ENCODE measurements at places on chromosomes 4 and X.

- DNase-seq = no peak
These were observed 107.7 kb downstream of the FRMPD4 start for GRCh38 chrX:12245650-12246645.

GRCh38 chrX:124791492-124792095 lies 445.2 kb downstream of the SH2D1A start:
- no peak for DNase-seq

DNA sequence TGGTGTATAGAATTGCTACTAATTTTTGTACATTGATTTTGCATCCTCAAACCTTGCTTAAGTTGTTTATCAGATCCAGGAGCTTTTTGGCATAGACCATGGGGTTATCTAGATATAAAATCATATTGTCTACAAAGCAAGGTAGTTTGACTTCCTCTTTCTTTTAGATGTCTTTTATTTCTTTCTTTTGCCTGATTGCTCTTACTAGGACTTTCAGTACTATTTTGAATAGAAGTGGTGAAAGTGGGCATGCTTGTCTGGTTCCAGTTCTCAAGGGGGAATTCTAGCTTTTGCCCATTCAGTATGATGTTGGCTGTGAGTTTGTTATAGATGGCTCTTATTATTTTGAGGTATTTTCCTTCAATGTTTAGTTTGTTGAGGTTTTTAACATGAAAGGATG lies 187.9 kb upstream of the LCORL start:
- DNase-seq = no peak

DNA sequence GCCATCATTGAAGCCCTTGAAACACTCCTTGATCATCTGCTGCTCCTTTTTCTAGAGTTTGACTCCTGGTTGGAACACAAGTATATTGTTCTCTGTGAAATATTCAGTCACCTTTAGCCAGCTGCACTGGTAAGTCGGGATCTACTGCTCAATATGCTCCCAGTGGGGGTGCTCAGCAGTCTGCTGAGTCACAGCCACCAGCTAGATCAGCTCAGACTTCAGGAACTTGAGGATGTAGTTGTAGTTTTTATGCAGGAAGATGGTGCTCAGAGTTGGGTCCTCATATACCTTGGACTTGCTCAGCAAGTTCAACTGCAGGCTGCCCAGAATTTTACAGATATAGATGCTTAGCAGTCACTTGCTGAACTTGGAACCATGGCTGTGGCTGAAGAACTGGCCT lies 202.5 kb upstream of the RPL34 start:
- no peak for DNase-seq

DNA sequence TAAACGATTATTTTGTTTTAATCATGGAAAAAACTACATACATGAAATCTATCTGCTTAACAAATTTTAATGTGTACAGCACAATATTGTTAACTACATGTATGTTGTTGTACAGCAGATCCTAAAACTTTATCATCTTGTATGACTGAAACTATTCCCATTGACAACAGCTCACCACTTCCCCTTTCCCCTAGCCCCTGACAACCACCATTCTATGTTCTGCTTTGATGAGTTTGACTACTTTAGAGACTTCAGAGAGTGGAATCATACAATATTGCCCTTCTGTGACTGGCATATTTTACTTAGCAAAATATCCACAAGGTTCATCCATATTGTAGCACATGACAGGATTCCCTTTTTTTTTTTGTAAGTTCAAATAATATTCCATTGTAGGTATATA lies 185.9 kb downstream of the CFAP299 start:
- DNase-seq = no peak

DNA sequence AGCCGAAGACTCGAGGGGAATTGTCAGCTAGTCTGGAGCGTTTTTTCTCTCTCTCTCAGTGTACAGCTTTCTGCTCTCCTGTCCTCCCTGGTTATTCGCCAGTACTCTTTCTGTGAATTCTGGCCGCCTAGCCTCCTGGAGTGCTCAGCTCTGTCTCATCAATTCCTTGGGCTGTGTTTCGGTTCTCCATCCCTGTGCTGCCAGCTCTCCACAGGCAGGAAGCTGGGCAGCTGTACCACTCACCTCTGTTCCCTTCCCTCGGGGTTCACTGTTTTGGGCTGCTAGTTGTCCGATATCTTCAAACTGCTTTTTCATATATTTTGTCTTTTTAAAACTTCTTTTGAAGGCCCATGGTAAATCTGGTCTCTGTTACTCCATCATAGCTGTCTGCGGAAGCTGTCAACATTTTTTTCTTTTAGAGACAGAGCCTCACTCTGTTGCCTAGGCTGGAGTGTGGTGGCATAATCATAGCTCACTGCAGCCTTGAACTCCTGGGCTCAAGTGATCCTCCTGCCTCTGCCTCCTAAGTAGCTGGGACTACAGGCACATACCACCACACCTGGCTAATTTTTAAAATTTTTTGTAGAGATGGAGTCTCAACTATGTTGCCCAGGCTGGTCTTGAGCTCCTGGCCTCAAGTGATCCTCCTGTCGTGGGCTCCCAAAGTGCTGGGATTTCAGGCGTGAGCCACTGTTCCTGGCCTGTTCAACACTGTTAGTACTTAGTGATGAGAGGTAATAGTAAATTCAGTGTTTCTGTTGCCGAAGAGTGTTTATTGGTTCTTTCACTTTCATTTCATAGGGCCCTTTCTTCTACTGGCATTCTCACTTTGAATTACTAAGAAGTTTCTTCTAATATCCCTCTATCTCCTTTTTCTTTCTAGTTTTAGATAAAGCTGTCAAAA lies 18.6 kb downstream of the ZCCHC4 start:
- no peak for DNase-seq

DNA sequence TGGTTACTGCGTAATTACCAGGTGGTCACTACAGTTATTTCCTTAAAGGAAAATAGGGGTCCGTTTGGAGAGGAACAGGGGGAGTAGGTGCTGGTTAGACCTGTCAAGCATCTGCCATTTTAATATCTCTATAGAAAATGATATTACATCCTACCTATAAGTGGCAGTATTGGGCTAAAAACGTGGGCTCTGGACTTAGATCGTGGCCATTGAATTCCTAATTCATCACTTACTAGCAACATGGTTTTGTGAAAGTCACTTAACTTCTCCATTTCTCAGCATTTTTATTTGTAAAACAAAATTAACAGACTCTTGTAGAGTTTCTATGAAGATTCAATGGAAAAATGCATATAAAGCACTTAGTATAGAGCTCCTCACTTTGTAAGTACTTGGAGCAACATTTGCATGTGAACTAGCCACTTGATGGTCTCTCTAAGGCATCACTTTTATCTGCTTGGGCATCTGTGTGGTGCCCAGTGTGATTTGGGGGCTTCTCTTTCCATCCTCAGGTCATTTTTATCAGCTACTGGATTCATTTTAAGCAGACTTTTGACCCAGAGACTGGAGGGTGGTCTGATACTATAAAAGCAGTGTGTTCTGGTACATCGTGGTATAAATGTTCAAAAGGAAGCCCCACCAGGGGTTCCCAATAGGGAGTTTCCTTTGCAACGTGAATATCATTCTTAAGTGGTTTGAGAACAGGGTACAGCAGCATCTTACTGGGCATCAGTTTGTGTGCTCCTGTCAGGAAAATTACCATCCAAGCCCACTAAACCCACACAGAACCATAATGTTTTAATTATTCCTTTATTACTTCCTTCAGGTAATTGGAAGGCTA lies 42.7 kb upstream of the RASSF6 start:
- no peak for DNase-seq

All from activated gamma-delta T cell treated with anti-CD3 and anti-CD28 coated beads, Interleukin-2, amount 50 U/mL, for 16 hours (primary cell).